ENCODE measurements at places on chromosomes 5 and 9.

- DNase-seq = peak; percentile 33
Observed at GRCh38 chr9:135256581-135257354, 169.3 kb downstream of the OLFM1 start.

GRCh38 chr5:58486290-58486689 is 4.9 kb upstream of the GAPT start:
- no peak for DNase-seq

GRCh38 chr9:94624629-94625028 is 14.7 kb downstream of the FBP1 start:
- DNase-seq = no peak

GRCh38 chr5:62100201-62100600 is 205.8 kb upstream of the KIF2A start:
- DNase-seq = no peak

GRCh38 chr5:119678351-119679028 is 49.1 kb downstream of the FAM170A start:
- no peak for DNase-seq

GRCh38 chr5:54443270-54443669 is 12.2 kb upstream of the HSPB3 start:
- DNase-seq = no peak

GRCh38 chr9:75445144-75445543 is 356.8 kb downstream of the OSTF1 start:
- no peak for DNase-seq

DNA sequence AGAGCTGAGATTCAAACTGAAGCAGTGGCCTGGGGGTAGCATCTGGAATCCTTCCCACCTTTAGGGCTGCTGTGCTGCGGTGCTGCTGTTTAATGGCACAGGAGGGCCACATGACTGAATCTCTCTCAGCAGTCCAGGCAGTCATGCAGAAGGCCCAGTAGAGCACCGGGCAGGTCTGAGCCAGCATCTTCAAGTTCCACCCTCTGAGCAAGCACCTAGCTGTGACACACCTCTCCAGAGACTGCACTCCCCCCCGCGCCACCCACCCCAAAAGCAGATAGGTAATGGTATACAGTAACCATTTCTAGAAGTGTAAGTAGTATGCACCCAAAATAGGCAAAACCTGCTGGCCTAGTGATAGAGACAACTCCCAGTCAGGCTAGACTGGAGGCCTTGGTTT is 8.2 kb downstream of the IL4 start:
- DNase-seq = no peak

DNA sequence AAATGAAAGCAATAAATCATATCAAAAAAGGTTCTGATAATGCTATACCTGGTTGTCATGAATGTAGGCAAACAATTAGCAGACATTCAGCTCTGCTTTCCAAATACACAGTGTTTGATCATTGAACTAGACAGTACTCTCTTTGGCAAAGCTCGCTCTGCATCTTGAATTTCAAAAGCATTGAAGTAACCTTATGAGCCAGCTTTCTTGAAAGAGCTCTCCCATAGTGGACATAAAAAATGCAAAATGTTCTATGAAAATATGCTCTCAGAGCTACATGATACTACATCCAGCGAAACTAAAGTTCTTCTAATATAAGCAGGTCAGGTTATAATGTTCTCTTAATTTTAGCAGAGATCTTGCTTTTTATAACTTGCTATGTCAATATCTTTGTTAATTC is 533.4 kb downstream of the CSNK1G3 start:
- DNase-seq = no peak

GRCh38 chr5:80275347-80275746 is 19.5 kb upstream of the SERINC5 start:
- DNase-seq = no peak

DNA sequence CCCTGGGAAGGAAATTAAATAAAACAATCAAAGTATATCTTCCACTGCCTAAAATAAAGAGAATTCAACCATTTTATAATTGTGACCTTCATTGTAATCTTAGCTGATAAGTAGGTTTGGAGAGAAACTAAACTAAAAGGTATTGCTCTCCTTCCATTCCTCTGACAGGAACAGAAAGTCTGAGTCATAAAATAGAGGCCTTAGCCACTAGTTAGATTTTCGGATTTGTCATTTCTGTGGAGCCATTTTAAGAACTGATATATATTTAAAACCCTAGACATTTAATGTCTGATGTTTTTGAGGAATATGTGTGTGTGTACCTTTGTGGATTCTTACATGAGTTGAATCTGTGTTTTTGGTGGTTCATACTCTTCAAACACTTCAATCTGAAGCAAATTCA is 11.8 kb upstream of the TMC1 start:
- no peak for DNase-seq

GRCh38 chr5:60334281-60334713 is 365.7 kb downstream of the DEPDC1B start:
- DNase-seq = no peak

DNA sequence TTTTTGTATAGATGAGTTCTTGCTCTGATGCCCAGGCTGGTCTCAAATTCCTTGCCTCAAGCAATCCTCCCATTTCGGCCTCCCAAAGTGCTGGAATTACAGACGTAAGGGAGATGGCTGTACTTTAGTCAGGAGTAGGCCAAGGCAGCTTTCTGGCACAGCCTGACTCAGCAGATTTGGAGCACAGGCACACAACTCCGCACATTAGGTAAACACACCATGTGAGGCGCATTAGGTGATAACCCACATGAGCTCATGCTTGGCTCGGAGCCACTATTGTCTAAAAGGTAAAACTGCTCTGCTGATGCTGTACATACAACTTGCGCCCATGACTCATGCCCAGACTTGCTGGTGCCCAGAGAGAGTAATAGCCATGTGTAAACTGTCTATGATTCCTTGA is 1157.9 kb downstream of the TAF11L14 start:
- no peak for DNase-seq

DNA sequence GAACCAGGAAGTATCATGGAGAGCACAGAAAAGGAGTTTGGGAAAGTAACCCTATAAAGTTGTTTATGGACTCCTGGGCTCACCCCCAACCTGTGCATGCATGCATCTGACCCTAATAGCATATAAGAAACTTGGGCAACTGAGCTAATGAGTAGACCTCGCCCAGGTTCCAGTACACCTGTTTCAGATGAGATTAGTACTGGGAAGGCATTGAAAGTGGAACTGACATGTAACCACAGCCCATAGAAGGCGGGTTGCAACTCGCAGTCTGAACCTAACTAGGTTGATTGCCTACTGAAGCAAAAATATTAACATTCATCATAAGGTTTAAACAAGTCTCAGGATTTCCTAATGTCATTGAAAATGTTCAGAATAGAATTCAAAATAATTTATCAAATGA is 87.0 kb downstream of the WNK2 start:
- no peak for DNase-seq

DNA sequence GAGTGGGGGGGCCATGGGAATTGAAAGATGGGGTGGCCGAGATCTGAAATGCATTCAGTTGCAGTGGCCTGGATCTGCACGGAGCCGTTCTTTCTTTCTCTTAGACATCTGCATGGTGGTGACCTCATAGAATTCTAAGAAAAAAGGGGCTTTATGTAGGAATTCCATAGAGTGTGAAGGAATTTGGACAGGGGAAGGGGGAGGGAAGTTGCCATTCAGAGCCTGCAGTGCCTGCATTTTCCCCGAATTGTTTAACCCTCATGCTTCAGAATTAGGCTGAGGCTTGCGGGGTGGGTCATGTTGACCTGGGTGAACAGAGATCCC is 4.9 kb downstream of the NEK6 start:
- no peak for DNase-seq

DNA sequence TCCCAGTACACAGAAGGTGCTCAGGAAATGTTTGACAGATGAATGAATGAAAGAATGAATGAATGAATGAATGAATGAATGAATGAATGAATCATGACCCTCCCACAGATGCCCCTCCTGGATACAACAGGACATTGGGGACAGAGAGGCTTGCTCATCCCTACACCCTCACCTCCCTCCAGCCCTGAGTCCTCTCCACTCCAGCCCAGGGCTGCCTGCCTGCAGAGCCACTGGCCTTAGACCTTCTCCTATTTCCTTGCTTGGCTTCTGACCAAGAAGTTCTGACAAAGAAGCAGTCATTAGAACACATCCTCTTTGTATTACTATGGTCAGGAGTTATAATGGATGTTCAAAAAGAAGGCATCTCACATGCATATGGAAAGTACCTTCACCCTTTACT is 240.7 kb upstream of the DAPK1 start:
- no peak for DNase-seq

DNA sequence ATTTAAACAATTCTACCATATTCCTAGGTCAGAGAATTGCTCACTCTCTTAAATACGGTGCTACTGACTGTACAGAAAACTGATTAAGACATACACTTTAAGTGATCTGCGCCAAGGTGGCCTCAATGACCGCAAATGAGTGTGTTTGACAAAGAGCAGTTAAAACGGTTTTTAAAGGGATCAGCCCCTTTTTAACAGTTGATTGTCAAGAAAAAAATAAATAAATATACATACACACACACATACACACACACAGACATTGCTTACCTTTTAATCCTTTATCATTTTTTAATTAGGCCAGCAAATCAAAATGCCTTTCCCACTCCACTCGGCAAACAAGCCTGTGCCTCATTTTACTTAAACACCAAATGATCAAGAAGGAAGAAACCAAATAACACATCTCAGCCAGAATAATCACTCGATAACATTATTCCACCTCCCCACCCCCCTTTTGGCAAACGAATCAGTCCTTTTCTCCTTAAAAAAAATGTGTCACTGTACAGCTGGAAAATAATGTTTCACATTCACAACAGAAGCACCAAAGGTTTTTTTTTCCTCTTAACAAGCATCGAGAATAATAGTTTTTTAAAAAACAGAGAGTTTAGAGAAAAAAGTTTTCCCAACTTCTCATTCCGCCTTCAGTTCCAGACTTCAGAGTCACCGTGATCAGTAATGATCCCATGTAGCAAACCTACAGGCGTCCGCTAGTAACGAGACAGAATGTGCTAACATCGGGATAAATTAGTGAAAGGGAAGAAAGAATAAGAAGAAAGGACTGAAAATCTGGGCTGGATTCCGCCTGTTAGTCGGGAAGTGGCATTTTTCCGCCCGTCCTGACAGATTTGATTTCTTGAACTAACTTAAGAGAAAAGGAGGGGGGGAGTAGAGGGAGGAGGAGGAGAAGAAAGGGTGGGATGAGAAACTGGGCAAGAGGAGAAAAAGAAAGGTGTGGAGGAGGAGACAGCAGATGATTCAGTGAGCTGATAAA is at the start of gene ZNF608:
Gene ZNF608 (minus strand): TSS at position 712 of the 988 bp plus-strand sequence. CDS start 1,650 bp downstream, outside the sequence.
- no peak for DNase-seq

DNA sequence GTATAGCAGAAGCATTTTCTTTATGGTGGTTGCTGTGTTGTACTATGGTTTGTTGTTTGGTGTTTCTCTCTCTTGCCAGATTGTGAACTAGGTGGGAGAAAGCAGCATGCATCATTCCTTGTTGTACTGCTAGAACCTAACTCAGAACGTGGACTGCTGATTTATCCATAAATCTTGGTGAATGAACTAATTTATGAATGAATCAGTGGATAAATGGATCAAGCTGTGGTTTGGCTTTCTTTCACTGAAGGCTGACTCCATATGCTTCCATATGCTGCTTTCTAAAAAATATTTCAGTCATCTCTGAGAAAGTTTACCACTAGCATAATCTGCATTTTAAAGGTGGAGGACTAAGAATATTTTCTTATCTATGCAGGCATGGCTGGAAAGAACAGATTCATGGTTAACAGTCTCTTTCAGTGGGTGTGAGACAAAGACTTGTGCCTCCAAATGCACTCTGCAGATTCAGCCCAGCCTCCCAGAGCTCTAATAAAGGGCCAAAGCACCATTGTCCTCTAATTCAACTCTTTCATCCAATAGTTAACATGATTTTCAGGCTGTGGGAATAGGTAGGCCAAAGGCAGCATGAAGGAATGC is 237.7 kb downstream of the SH3GL2 start:
- no peak for DNase-seq

DNA sequence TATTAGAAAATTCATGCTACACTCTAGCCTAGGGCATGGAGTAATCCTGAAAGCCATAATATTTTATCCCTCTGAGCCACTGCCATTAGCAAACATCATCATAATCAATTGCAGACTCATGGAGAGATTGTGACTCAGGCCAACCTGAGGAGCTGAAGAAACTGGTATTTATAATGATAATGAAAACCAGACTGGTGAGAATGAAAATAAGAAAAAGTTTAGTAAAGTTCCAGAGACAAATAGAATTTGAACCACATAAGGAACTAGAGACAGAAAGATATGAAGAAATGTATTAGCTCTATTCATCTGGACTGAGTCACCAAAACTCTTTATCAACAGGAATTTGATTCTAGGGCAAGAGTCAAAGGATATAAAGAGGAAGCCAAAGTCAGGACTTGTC is 158.7 kb downstream of the DRD1 start:
- DNase-seq = no peak
